ENCODE measurements at places on chromosomes 2 and 18.
A peak's percentile ranks its signal among the peaks of the same experiment; 100 is the strongest.

DNA sequence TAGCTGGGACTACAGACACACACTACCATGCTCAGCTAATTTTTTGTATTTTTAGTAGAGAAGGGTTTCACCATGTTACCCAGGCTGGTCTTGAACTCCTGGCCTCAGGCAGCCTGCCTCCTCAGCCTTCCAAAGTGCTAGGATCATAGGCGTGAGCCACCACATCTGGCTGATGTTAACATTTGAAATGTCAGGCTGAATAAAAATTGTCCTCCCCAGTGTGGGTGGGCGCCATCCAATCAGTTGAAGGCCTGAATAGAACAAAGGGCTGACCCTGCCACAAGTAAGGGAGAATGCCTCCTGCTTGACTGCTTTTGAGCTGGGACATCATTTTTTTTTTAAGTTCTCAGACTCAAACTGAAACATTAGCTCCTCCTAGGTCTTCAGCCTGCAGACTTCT, 21.0 kb upstream of the RHOB start:
- DNase-seq = no peak

- peak; percentile 41 for DNase-seq
Measured at GRCh38 chr2:172484253-172484652, 56.9 kb downstream of the ITGA6 start.

DNA sequence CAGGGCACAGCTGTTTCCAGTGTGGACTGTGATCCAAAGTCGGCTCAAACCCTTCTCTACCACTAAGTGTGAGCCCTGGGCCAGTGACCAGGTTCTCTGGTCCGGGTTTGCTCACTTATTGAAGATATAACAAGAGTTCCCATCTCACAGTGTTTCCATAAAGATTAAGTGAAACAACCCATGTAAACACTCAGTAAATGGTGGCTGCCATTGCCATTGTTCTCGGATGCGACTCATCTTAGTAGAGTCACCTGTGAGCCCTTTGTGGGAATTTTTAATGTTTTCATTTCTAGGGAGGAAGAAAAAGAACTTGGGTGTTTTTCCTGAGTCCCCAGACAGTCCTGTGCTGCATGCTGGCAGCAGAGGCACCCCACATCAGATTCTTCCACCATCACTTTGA, 53.4 kb downstream of the TPGS2 start:
- DNase-seq = no peak

DNA sequence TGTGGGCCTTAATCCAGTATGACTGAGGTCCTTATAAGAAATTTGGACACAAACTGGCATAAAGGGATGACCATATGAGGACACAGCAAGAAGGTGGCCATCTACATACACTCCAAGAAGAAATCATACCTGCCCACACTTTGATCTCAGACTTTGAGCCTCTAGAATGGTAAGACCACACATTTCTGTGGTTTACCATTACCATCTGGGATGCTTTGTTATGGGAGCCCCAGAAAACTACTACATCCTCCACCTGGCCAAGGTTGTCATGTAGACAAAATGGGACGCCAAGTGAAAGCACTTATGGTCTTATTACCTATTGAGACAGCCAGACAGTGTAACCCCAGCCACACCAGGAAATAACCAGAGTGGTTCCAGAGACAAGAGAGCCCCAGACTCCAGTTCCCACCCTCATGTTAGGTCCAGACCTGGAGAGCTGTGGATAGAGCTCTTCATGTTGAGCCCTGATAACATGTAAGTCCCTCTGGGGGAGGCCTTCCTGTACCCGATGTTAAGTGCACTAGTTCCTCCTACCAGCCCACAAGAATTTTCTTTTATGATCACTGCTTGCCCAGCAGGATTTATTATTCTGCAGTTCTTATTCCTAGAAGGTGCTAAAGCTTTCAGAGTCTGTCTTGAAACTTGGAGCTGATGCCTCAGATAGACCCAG, 4.6 kb upstream of the ADD2 start:
- no peak for DNase-seq

DNA sequence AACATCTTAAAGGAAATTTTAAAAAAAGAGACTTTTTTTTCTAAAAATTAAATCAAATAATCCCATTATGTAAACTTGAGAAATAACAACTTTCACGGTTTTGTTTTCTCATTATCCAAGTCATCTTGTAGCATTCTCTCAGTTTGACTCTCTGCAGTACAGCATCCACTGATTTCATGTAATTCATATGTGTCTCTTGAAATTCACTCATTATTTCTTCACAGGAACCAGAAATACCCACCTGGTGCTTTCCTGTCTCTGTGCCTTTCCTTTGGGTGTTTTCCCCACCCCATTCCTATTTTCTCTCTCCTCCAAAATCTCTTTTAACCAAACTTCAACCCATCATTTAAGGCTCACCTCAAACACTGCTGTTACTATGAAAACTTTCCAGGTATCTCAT, 116.1 kb upstream of the STK17B start:
- DNase-seq = no peak
